Stimulated activated CD8-positive, alpha-beta memory T cell treated with anti-CD3 and anti-CD28 coated beads, Interleukin-15, amount 100 ng/mL, for 1 hour (primary cell): ENCODE measurements at places on chromosomes 4 and X.

DNA sequence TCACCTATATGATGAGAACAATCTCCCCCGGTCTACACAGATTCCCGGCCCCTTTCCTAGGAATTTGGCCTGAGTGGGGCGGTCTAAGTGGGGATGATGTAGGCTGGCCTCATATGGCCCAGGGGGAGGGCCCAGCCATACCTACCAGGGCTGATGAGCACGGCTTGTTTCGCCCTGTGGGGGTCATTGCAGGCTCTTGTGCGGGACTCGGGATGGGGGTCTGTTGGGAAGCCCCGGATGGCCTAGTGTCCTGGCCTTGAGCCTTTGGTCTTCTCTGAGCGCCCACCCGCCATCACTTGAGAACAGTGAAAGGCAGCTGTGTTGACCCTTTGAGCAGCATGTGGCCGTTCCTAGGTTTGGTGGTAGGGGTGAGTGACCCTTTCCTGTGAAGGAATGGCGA is 4.8 kb upstream of the CTAG2 start:
- no peak for DNase-seq

- DNase-seq: no peak
Observed at GRCh38 chr4:145486603-145487002, 5.0 kb downstream of the SMAD1 start.

- no peak for DNase-seq
Observed at GRCh38 chrX:2474963-2475726, 25.6 kb downstream of the DHRSX start.

DNA sequence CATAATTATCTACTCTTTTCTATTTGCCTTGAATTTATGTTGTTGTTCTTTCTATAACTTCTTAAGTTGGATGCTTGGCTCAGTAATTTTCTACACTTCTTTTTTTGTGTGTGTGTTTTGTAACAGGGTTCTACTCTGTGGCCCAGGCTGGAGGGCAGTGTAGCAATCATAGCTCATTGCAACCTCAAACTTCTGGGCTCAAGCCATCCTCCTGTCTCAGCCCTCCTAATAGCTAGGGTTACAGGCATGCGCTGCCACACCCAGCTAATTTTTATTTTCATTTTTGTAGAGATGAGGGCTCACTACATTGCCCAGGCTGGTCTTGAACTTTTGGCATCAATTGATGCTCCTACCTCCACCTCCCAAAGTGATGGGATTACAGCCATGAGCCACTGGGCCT is 20.7 kb upstream of the UCHL1 start:
- DNase-seq: no peak

- no peak for DNase-seq
Observed at GRCh38 chrX:39156051-39156450, 354.8 kb downstream of the MID1IP1 start.

DNA sequence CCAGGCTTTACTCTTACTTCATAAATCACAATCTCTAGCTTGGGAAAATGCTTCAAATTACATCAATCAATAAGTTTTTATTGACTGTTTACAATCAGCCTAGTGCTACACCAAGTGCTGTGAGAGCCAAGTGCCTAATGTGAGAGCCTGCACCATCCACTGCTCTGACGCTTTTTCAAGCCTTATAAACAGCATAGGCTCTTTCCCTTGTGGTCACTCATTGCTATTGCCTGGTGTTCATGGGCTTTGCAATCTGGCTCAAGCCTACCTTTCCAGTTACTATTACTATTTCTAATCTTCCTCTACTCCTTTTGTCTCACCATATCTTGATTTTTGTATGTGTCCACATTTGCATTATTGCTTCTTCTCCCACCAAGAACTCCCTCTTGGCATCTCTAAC is 77.0 kb downstream of the REELD1 start:
- no peak for DNase-seq

- no peak for DNase-seq
Observed at GRCh38 chrX:2548711-2549423, 48.1 kb upstream of the DHRSX start.

DNA sequence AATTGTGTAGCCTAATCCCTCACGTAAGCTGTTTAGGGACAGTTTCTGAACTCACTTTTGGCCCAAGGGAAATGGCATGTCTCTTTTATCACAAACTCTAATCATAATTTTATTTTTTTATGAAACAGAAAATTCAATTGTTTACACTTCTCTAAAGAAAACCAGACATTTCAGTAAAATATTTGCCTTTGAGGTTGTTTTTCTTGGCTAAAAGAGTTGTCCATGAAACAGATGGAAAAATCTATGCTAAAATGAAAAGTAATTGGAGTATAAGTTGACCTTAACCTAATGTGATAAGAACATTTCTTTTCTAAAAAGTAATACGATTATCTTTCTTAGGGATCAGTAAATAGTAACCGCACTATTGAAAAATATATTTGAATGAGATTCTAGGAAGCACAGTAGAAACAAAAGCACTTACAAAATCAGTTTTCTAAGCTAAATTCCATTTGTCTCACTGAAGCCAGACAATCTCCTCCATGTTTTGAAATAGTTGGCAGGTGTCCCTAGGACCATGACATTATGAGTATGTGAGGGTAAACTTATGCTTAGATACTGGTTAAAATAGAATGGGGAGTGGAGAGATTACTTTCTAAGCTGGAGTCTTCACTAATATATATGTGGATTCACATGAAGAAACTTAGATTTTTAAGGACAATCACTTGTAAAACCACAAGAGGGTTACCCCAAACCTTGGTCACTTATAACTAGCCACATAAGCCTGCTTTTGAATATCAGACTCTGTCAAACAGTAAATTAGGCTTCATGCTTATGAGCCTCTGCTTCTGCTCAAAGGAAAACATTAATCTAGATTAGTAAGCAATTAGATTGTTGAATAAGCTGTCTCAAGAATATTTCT is 20.1 kb upstream of the TET2 start:
- DNase-seq: no peak

- DNase-seq: no peak
Observed at GRCh38 chr4:94221916-94222315, 14.3 kb downstream of the SMARCAD1 start.

DNA sequence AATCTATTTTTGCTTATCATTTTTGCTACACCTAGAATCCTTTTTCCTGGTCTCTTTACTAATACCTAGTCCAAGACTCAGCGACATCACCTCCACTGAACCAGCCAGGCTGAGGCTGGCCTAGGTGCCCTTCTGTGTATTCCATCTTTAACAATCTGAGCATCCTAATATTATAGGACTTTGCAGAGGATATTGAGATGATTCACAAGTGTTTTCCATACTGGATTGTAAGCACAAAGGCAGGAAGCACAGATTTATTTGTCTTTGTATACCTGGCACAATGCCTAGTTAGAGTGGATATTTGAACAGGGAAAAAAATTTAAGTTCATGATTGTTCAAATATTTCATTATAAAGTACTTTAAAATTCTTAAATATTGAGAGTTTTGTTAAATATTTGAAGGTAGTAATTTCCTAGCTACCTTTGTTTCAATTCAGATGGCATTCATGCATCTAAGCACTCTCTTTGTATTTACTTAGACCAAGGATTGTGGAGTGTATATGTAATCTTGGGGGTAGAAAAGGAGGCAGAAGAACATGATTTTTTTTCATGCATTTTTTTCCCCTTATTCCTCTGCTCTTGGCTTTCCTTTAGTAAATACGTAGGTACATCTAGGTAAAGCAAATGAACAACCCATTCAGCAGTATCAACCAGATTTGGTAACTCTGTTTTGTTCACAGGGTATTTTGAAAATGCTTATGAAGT is 18.4 kb downstream of the SMARCA5 start:
- DNase-seq: no peak

DNA sequence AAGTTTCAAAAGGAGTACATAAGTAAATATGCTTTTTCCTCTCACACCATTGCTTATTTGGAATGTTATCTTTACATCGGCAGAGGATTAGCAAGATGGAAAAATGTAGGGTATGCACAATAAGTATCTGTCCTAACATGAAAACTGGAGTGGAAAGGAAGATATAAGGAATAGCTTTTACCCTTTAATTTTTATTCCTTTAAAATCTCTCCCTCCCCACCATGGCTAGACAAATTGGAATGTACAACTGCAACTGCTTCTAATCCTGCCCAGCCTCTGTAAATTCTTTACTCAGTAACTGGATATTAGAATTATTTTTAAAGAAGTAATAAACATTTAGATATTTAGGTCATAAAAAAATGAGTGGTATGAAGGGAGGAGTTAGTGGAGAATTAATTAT is 171.5 kb downstream of the PCDH18 start:
- DNase-seq: no peak

- no peak for DNase-seq
Observed at GRCh38 chr4:183182873-183183725, 84.0 kb downstream of the WWC2 start.

- DNase-seq: no peak
Observed at GRCh38 chr4:97003715-97004114, 1139.6 kb downstream of the STPG2 start.

DNA sequence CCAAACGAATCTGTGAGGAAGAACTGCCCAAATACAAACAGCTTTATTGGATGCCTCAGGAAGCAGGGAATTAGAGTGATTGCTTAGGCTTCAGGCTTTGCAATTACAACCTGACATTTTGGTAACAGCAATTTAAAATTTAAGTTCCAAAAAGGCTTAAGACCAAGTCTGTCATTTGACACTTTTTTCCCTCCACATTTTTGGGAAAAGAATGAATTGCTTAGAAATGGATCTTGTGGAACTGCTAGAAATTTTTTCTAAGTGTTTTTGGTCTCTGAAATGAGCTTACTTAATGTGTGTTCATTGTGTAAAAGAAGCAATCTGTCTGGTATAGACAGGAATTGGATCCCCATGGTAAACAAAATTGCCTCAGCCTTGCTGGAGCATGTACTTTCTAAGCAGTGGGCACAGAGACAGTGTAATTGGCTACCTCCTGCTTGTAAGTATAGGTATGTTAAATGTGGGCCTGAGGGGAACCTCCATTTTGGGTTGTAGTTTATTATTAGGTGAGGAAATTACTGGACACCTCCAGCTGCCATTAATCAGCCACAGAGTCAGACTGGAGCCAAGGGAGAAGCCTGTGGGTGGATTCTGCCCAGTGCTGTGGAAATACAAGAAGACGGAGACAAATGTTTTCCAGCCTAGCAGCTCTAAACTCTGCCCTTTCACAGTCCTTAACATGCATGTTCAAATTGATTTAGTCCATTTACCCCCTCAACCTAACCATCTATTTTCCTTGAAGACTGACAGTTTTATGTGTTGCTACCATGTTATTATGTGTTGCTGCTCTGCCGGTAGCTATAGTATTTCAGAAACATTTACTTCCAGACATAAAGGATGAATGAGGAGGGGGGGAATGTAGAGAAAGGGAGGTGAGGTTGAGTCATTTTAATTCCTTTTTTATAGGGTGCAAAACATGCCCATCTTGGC is 473.0 kb downstream of the SPRY1 start:
- no peak for DNase-seq

DNA sequence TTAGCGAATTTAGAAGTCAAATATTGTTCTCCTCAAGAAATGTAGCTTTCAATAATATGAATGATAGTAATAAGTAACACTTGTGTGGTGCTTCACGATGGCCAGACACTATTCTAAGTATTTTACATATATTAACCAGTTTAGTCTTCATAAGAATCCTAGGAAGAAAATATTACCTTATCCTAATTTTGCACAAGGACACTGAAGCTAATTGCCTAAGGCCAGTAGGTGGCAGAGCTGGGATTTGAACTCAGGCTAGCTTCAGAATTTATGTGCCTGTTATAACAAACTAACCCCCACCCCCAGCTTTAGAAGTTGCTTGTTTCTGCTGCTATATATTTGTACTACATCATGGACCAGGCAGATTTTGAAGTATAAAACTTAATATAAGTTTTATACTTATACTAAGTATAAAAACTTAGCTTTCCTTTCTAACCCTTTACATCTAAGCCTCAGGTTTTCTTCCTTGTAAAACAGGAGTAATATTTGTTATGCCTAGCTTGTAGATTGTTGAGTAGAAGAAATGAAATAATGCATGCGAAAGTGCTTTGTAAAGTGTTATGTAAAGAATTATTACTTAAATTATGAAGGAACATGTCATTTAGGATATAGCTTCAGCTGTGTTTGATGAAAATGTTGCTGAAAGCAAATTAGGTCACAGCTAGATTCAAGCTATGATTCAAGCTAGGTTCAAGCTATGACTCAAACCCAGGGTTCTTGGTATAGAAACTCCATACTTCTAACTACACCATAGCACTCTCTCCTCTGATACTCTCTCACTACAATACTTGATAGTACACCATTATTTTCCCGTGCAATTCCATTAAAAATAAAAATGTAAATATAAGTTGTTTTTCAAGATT is 4.2 kb upstream of the CDS1 start:
- DNase-seq: no peak

- DNase-seq: no peak
Observed at GRCh38 chr4:188043154-188043553, 47.6 kb downstream of the ZFP42 start.

GRCh38 chr4:62816566-62816965 is 1592.7 kb downstream of the TECRL start:
- no peak for DNase-seq
